ENCODE measurements at places on chromosomes 12 and 14. TPM values are rescaled to one million over a fixed set of nuclear protein-coding genes. Genes with fewer than 3 reads are reported as not detected.

The SLC10A1 gene
- total RNA-seq = not detected

The OLR1 gene
- 2.5 TPM for total RNA-seq

The MMP19 gene
- 1.3 TPM for total RNA-seq

The RAB15 gene
- total RNA-seq = 3.2 TPM

The KLRC2 gene
- not detected for total RNA-seq

The KRT6C gene
- 0.16 TPM for total RNA-seq

The ACSM4 gene
- 2.5 TPM for total RNA-seq

The LRP6 gene
- 42.6 TPM for total RNA-seq

The ZNF891 gene
- total RNA-seq = 4.8 TPM

The ACTN1 gene
- total RNA-seq = 51.0 TPM

The ITGA5 gene
- 10.7 TPM for total RNA-seq

All from testis (tissue), 5 donors.